ENCODE measurements at places on chromosomes 5 and 9.
A peak's percentile ranks its signal among the peaks of the same experiment; 100 is the strongest.

GRCh38 chr5:57751710-57752109 is 269.1 kb upstream of the ACTBL2 start:
- DNase-seq, result no peak

GRCh38 chr9:121466142-121466541 is 33.5 kb downstream of the GGTA1 start:
- no peak for DNase-seq

DNA sequence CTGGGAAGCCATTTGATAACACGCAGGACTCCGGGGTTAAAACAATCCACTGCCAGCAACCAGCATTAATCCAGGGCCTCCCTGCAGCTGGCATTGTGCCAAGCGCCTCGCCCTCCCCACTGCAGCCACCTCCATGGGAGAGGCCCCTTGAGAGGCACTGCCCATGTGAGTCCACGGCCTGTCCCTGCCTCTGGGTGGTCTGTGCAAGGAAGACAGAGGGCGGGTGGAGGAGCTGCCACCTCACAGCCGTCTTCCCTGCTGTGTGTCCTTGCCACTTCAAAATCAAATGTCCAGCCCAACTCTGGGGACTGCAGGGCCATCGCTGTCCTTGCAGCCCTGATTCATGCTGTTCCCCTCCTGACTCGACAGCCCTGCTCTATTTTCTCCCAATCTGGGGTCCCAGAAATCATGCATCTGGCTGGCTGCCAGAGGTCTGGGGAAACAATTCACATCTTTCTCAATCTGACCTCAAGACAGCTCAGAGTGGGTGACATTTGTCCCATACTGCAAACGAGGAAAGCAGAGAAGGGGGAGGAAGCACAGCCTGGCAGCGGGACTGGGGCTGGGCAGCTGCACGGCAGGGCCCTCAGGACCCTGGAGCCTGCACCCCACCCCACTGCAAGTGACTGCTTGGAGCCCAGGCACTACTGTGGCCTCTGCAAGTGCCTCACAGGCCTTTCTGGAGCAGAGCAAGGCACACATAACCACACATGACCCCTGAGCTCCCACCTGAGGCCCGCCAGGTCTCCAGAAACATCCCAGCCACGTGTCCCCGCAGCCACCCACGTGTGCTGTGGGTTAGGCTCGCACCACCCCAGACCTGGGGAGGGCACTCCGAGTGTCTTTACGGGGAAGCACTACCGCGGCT is 15.7 kb downstream of the BRD3OS start:
- DNase-seq, result no peak

- DNase-seq, result no peak
These were observed 11.8 kb upstream of the TMC1 start for GRCh38 chr9:72509635-72510034.

GRCh38 chr5:138469540-138470321 is 4.5 kb downstream of the EGR1 start:
- DNase-seq, result peak; percentile 78
